ENCODE measurements at places on chromosomes 5 and 9.

- DNase-seq = no peak
Observed at GRCh38 chr5:169657127-169657526, 20.1 kb downstream of the DOCK2 start.

DNA sequence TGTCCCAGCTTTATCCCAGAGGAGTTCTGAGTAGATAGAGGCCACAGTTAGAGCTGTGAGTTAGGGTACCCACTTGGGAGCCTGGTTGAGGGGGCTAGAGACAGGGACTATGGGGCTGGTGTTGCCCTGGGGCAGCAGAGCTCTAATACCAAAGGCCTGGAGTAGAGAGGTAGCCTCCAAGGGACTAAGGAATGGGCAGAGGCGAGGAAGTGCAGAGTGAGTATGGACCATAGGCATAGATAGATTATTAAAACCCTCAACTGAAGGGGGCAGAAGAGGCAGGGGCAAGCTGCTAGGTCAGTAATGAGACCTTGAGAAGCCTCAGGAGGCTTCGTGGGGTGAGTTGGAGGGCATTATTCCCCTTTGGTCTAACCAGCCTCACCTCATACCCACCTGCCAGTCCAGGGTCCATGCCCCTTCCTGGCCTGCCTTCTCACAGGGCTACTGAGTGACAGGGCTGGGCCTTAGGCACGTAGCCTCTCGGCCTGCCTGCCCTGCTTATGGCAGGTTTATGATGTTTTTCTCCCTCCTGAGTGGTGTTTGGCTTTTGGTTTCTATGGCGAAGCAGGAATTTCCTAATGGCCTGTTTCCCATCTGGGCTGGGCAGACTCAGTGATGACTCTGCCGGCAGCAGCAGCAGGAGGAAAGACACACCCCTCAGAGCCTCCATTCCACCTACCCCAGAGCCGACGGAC is 8.0 kb downstream of the PDLIM4 start:
- peak; percentile 98 for DNase-seq

GRCh38 chr9:109063760-109064159 is 50.5 kb upstream of the CTNNAL1 start:
- peak; percentile 21 for DNase-seq

DNA sequence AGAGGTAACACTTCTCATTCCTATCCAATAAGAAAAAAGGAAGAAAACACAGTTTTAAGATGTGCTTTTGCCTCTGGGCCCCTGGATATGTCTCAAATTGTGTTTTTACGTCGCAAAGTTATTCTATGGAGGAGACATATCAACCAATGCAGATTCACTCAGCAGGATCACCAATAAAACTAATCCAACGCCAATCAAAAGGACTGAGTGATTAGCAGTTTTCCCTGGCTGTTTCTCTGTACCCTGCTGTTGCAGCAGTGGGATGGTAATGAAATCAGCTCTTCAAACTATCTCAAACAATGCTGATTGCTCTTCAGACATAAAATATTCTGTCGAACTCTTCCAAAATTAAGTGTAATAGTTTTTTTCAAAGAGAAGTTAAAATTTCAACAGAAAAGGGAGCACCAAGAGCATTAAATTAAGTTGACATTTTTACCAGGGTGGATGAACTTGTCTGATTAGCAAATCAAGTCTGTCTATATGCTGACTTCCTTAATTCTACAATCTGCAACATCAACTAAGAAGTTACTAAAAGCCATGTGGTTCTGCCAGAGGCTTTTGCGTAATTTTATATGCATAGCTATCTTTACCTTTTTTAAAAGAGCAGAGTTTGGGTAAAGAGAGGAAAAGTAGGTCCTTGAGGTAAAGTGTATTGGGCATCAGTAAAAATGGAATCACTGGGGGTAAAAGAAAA is 9.7 kb upstream of the HK3 start:
- no peak for DNase-seq

- no peak for DNase-seq
Observed at GRCh38 chr5:148641735-148642134, 12.6 kb downstream of the HTR4 start.

DNA sequence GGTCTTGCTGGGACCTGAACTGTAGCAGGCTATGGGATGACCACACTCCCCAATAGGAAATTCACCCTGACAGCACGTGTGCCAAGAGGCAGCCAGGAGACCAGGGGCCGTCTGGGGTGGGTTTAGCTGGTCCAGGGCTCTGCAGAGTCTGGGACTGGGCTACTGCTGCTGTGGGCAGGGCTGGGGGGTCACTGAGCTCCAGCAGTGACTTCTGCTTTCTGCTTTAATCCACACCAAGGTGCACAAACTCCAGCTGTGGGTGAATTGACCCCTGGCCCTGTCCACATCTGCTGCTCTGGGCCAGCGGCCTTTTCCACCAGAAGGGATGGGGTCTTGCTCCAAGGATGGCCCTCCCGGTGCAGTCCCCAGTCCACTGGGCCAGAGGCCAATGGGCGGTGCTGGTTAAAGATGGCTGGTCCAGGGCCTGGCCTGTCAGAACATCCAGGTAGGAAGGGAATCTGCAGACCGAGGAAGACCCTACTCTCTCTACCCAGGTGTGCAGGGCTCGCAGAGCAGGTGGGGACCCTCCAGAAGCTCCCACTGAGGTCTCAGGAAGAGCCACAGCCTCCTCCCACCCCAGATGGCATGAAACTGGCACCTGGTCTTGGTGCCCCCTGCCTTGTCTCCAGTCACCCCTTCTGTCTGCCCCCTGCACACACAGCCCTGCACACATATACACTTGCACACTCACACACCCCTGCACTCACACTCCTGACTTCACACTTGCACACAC is 28.0 kb downstream of the GLT6D1 start:
- DNase-seq = no peak

- DNase-seq = no peak
Observed at GRCh38 chr9:95406121-95406520, 88.6 kb upstream of the FANCC start.

Data from dermis blood vessel endothelial cell (primary cell).